Cerebellum (tissue), 4 donors: ENCODE measurements at places on chromosomes 3 and 15.

DNA sequence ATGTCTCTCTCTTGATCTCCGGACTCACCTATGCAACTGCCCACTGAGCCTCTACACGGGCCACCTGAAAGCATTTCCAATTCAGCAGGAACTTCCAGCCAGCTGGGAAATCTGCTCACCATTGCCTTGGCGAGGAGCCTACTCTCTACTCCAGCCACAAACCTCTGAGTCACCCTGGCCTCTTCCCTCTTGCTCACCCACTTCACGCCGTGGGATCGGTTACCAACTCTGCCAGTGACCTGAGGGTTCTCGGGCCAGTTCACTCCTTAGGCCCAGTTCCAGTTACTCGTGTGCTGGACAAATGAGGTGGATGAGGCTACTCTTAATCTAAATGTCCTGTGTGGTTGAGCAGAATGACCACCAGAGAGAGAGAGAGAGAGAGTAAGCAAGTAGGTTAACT is 70.1 kb downstream of the CEMIP start:
- no peak for DNase-seq

DNA sequence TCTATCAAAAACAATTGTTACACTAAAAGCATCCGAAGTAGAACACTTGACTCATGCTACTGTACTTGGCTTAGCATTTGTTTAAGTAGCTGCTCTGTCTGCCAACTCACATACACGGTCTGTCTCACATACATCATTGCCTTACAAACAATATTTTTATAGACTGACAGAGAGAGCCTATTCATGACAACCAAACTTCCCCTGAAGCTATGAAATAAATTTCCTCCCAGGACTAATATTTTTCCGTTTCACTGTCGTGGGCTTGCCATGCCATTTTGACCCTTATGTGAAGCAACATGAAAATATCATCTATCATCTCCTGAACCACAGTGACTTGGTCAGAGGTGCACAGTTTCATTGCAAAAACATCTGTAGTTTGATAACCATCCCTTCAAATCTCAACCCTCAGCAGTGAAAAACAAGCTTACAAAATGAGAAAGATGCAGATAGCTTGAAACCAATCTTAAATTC is 66.5 kb upstream of the PYGO1 start:
- DNase-seq, result no peak

- no peak for DNase-seq
Observed at GRCh38 chr3:126436826-126437717, 38.6 kb downstream of the ZXDC start.

GRCh38 chr3:149327156-149327555 is 6.3 kb downstream of the TM4SF18 start:
- DNase-seq, result no peak

- no peak for DNase-seq
Observed at GRCh38 chr3:14377838-14378169, 24.6 kb upstream of the SLC6A6 start.

GRCh38 chr3:48985831-48986376 is 4.1 kb upstream of the P4HTM start:
- no peak for DNase-seq

DNA sequence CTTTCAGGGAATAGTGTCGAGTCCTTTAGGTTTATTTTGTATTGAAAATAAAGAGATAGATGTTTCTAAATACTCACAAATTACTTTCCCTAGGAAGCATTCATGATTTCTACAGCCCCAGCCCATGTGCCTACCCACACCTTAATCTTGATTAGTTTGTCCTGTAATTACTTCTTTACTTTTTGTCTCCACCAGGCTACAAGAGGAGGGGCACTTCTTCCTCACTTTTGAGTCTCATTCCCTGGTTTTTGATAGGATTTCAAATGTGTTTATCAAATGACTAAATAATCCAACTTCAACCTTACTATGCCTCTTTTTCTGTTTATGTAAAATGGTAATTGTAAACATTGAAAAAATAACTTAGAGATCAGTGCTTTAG is 1.8 kb downstream of the PXK start:
- no peak for DNase-seq

DNA sequence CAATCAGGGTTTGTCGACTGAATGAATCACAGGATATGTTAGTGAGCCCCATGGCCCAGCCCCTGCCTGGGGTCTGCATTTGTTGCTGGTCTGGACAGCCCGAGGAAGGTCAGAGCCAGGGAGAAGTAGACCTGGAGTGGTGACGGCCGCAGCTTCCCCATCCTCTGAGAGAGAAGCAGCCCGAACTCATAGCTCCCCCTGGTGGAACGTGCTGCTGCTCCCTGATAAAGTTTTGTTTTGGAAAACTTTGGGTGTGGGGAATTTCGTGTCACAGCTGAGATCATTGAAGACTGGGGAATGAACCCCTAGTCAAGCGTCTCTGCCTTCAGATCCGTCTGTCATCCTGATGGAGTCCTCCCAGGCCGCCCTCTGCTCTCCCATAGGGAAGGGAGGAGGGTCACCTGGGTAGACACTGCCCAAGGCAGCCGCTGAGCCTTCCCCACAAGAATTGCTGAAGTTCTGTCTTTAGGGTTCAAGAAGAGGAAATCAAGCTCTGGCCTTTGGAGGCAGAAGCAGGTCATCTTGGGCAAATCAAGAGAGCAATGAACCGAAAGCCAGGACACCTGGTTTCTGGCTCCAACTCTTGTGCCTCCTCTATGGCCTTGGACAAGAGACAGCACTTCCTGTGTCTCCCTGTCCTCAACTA is 60.5 kb downstream of the GLDN start:
- no peak for DNase-seq
